Stimulated activated naive CD8-positive, alpha-beta T cell treated with anti-CD3 and anti-CD28 coated beads, Interleukin-15, amount 100 ng/mL, for 72 hours (primary cell): ENCODE measurements at places on chromosomes 5 and 9.

- no peak for DNase-seq
Measured at GRCh38 chr5:75510417-75510835, 1.0 kb downstream of the CERT1 start.

- DNase-seq = no peak
Measured at GRCh38 chr9:4324513-4324912, 24.6 kb upstream of the GLIS3 start.

GRCh38 chr9:121808781-121809180, 157.3 kb downstream of the DAB2IP start:
- DNase-seq = no peak

- no peak for DNase-seq
Measured at GRCh38 chr5:126847826-126848251, 70.9 kb downstream of the LMNB1 start.

- DNase-seq = no peak
Measured at GRCh38 chr5:167949435-167949834, 342.0 kb upstream of the WWC1 start.

DNA sequence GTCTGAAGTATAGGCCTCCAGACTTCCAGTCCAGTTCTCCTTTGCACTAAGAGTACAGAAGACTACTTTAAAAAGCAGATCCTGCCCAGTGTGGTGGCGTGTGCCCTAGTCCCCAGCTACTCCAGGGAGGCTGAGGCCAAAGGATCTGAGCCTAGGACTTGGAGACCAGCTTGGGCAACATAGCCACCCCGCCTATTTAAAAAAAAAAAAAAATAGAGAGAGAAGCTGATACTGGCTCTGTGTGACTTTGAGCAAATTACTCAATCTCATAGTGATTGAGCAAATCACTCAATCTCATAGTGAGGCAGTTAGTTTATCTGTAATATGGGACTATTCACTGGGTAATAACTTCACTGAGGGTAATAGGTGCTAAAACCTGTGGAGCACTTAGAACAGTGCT, 43.6 kb upstream of the KDM4C start:
- no peak for DNase-seq

DNA sequence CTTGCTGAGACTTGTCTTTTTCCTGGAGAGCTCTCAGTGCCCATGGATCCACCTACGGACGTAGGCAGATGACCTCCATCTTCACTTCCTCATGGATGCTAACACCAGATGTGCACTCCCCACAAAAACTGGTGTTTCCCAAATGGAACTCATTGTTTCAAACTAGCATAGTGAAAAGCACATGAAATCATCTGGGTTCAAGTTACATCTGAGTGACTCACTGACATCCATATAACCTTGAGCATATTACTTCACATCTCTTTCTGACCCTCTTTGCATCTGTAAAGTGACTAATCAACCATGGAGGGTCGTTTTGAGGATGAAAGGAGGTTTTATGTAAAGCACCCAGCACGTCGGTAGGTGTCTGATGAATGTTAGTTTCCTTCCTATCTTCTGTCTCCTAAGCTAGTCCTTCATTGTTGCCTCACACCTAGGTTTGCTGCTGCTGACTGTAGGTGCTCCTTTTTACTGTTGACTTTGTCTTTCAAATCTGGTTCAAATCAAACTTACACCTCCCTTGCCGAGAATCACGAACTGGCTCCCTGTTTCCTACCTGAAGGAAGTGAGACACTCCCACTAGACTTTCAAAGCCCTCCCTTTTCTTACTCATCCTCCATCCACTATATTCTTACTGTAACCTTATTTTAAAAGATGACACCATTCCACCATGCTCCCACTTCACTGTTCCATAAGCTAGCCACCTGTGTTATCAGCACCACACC, 10.3 kb downstream of the OCLN start:
- DNase-seq = no peak

DNA sequence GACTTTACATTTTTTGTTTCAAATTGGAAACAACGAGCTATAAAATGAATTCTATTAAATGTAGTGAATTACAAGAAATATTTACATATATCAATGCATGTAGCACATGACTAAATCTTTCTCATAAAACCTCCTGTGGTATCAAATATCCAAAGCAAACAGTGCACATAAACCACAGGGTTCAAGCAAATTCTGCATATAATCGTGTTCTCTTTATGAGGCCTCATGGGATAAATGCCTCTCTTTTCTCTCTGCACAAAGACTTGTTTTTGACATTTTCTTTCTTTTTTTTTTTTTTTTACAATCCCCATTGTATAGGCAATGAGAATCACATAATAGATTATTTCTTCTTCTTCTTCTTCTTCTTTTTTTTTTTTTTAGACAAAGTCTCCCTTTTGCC, 1117.2 kb upstream of the DMAC1 start:
- no peak for DNase-seq

DNA sequence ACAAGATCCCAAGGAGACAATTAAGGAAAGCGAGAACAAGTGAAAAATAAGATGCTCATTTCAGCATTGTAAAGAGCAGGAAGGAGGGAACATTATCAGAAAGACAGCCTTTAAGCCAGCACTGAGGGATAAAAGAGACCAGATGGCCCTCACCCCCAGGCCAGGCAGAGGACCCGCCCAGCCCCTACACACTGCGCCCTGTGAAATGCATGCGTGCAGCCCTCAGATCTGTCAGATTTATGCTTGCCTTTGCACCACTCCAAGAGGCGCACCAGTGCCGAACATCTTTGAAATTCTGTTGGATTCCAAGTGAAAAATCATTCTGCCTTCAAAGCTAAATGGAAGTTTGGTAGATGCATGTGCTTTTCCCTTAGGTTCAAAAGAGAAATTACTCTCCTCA, 378.0 kb downstream of the MLLT3 start:
- DNase-seq = no peak

- DNase-seq = no peak
Measured at GRCh38 chr5:142319560-142320429, 5.0 kb downstream of the SPRY4 start.

- DNase-seq = no peak
Measured at GRCh38 chr5:27325513-27325912, 287.1 kb upstream of the CDH9 start.

- DNase-seq = no peak
Measured at GRCh38 chr9:98755006-98755618, 41.2 kb downstream of the ANKS6 start.

- DNase-seq = no peak
Measured at GRCh38 chr5:83889971-83890745, 169.5 kb upstream of the HAPLN1 start.

GRCh38 chr5:78634634-78635033, 13.9 kb downstream of the LHFPL2 start:
- no peak for DNase-seq

GRCh38 chr5:5159282-5160103, 19.4 kb downstream of the ADAMTS16 start:
- no peak for DNase-seq

GRCh38 chr9:135989722-135990467, 28.7 kb upstream of the UBAC1 start:
- DNase-seq = peak; percentile 25

GRCh38 chr5:178121391-178122276, 8.3 kb downstream of the N4BP3 start:
- DNase-seq = no peak

GRCh38 chr5:168365581-168366081, 74.2 kb downstream of the WWC1 start:
- no peak for DNase-seq

- DNase-seq = no peak
Measured at GRCh38 chr5:128453121-128453520, 84.9 kb downstream of the FBN2 start.

DNA sequence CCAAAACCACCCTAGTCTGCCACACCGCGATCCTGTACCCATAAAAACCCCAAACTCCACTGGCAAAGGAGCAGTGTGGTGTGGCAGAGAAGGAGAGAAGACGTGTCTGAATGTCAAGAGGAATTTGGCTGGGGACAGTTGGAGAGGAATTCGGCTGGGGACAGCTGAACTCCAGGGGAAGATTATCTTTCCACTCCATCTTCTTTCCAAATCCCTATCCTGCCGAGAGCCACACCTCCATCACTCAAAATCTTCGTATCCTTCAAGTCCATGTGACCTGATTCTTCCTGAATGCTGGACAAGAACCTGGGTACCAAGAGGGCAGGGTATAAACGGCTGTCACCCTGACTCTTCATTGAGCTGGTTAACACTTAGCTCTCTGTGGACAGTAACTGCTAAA, 448.1 kb downstream of the ARHGEF28 start:
- no peak for DNase-seq

- DNase-seq = no peak
Measured at GRCh38 chr5:128081111-128081851, 2.3 kb upstream of the SLC12A2 start.

DNA sequence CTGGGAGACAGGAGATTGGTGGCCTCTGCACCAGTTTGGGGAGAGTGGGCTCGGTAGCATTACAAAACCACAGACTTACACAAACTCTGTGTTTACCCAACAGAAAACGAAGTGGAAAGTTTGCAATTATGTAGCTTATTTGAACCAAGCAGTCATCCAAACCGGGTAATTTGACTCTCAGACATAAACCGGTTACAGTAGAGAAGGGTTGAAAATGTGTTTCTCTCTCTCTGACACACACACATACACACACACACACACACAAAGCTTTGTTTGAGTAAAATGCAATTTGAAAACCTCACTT, 97.1 kb upstream of the ZNF608 start:
- DNase-seq = no peak

- peak; percentile 23 for DNase-seq
Measured at GRCh38 chr5:150340614-150341255, 16.8 kb upstream of the TCOF1 start.

- DNase-seq = no peak
Measured at GRCh38 chr9:16870596-16871335, at the start of gene BNC2. Gene BNC2, minus strand, starts transcription at chr9:16870670. Its CDS starts 22 bp downstream, at chr9:16870648.

GRCh38 chr5:124398460-124398859, 348.0 kb downstream of the ZNF608 start:
- no peak for DNase-seq

- DNase-seq = no peak
Measured at GRCh38 chr5:131928957-131929356, 16.5 kb downstream of the MEIKIN start.

GRCh38 chr9:137070201-137070905, at the start of gene SAPCD2:
Gene SAPCD2, minus strand, starts transcription at chr9:137070557. Its CDS starts 97 bp downstream, at chr9:137070460.
- DNase-seq = peak; percentile 84

DNA sequence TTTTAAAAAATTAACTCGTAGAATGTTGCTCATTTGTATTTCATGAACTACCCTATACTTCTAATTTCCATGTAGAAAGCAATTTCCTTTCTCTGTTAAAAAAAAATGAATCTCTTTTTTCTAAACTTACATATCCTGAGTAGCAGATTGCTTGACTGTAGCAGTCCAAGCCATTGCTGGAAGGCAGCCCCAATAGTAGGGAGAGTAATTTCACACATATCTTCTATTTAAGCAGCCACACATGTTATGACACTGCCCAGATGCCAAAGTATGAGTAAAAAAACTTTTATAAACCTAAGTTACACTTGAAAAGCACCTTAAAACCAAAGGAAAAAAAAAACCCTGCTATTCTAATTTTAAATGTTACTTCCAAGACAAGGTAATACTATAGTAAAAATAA, 69.6 kb downstream of the FBXL17 start:
- no peak for DNase-seq

DNA sequence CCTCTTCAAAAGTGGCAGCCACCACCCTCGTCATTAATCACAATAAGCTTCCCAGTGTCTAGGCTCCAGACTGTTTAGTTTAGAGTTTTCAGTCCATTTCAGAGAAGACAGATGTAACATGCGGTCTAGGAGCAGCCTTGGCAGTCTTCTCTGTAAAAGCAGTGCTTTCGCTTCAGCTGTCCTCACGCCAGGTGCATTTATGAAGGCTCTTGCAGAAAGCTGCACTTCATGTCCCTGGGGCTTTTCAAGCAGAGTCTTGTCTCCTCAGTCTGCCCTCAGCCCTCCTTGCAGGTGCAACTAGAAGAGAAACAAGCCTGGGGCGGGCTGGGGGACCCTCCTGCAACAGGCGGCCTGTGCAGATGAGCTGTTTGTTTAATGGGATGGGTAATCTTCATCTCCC, 281.9 kb downstream of the DRD1 start:
- DNase-seq = no peak

DNA sequence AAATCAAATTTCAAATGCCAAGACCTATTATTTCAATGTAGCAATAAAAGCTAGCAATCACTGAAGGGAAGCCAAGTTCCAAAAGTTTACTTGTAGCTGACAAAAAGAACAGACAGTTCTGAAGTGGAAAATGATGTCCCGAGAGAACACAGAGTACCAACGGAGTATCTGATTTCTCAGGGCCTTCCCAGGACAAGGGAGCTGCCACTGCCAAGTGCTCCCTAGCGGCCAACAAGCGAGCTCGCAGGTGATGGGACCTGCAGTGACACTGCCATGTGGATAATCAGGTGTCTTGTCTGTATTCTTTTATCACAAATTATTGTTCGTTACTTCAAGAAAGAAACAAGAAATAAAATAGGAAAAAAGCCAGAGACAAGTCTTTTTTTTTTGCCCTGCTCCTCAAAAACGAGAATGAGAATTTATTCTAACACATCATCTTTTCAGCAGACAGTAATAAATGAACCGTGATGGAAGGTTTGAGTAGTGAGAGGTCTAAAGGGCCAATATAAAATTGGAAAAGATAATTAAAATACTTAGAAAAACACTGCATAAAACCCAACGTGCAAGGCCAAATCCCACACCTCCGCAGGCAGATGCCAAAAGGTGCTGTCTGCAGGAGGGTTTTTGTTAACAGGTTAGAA, 159.4 kb downstream of the MYO10 start:
- no peak for DNase-seq

GRCh38 chr5:1107167-1108022, 4.5 kb downstream of the SLC12A7 start:
- no peak for DNase-seq

GRCh38 chr9:34957492-34958410, at the start of gene PHF24:
Gene PHF24, plus strand, starts transcription at chr9:34958285. Its CDS starts 13,014 bp downstream, at chr9:34971299.
- peak; percentile 18 for DNase-seq

GRCh38 chr5:99068944-99069650, 140.3 kb upstream of the CHD1 start:
- no peak for DNase-seq

DNA sequence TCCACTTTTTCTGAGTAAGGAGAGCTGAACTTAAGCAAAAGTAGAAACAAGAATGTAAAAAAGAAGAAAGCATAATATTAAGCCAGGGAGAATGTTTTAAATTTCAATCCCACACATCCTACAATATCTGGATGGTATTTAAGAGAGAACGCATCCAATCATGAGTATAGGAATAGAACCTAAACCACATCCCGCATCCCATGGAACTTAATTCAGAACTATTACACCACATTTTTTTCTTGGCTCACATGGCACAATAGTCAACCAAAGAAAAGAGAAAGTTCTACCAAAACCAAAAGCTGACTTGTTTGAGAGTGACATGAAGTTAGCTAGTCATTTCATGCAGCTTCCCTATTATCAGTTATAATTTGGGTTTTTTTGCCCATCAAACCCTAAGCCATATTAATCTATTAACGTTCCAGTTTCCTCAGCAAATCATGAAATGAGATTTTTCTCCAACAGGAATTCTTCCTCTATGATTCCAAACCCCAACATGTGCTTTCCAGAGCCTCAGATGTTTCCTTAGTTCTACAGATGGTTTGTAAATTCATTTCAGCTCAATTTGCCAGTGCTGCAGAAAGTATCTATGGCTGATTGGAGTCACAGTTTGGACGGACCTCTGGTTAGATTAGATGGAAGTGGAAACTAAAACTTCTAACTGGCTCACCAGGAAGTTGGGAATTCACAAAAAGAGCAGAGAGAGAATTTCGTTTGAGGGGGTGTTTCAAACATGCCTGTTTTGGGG, 22.5 kb downstream of the ADAMTSL1 start:
- DNase-seq = no peak
